Psoas muscle (tissue), 8 donors: ENCODE measurements at places on chromosomes 2 and 18. TPM values are rescaled to one million over a fixed set of nuclear protein-coding genes. Genes with fewer than 3 reads are reported as not detected.

DNA sequence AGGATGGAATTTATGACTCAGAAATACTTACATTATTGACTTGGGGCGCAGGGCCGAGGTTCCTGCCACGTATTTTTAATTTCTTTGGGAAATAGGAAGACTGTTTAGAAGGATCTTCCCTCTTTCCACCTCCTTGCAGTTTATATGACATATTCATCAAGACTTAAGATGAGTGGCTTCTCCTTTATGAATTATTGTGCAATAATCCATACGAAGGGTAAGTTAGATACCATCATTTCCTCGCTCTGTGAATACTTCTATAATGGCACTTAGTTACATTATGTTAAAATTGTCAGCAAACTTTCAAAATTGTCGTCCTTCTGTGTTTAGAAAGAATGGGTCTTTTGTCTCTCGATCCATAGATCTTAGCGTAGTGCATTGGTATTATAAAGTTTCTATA lies 328.8 kb upstream of the UBE2E3 start:
- no peak for DNase-seq

- DNase-seq, result no peak
These were observed 254.6 kb upstream of the SPRED2 start for GRCh38 chr2:65686928-65687521.

The TMEM198 gene
- 2.3 TPM for polyA plus RNA-seq

DNA sequence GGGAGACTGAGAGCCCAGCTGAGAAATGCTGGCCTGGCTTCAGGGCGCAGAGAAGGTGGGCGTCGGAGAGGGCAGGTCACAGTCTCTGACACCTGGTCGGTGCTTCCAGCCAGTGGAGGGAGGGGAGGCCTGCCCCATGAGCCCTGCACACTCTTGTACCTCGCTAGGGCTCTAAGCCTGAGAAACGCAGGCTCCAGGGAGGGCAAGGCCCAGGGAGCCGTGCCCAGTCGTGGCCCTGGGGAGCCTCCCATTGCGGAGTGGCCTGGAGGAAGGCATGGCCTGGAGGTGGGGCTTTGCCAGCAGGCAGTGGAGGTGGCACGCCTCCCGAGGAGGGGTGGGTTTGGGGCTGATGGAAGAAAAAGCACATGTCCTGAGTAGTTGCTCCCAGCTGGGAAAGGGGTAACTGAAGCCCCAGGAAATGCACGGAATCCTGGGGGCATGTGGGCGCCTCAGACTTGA lies 39.0 kb downstream of the MTERF4 start:
- DNase-seq, result no peak

The LAMA3 gene
- 2.7 TPM for polyA plus RNA-seq

GRCh38 chr18:46554406-46555080 lies 102.5 kb downstream of the LOXHD1 start:
- DNase-seq, result no peak

The FTCDNL1 gene
- 4.9 TPM for polyA plus RNA-seq
